ENCODE measurements at places on chromosomes 12 and 14.

DNA sequence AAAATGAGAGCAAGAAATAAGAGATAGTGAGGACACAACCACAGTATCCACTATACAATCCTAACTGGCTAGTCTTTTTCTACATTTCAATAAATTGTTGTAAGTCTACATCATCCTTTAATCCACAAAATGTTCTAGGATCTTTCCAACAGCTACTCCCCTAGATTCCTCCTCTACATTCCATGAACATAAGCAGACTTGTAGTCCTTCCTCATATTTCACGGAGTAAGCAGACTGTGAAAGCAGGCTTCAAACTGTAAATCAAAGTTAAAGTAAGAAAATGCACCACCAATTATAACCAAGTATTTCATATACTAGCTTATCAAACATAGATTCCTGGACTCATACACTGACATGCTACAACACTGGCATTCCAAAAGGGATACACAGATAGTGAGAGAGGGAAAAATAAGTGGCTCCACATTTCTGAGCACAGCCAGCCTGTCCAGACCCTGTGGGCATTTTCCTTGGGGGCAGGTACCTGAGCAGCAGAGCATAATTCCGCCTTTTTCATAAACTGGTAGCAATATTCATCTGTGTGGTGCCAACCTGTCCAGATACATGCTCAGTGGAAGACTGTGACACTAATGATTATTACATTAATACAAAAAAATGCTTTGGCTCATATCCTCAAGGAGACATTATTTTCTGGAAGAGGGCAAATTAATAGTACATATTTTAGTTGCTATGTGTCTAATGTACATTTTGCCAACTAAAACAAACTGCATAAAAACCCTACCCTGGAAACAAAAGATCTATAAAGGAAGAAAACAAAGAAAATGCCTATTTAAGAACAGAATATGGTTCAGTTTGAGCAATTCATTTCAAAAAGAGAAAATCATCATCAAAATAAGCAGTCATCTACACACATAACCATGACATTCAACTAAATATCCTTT is 113.3 kb upstream of the FSCB start:
- no peak for DNase-seq

DNA sequence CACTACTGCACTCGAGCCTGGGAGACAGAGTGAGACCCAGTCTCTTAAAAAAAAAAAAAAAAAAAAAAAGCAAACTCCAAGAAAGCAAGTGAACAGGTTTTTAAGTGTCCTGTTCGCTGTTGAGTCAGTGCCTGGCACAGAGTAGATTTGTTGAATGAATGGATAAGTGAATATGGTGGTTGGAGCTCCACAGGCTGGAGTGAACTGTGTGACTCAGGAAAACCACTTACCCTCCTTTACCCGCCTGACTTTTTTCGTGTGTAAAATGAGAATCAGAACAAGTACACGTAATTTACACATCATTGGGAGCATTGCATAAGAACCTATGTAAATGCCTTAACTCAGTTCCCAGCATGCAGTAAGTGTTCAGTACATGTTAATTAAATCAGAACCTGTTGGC is 24.0 kb upstream of the ESRRB start:
- no peak for DNase-seq

DNA sequence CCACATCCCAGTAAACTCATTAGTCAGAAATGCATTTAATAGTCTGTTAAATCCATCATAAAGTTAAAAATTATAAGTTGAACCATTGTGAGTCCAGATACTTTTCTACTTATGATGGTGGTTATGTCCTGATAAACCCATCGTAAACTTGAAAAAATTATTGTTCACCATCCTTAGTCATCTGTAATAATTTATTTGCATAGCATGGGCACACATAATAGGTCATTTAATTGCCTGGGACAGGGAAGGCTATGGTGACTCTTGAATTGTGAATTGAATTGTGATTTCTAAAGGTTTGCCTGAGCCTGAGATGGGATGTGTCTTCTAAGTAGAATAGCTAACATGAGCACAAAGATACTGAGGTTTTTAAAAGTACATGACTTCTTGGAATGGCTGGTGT is 21.5 kb downstream of the ZDHHC17 start:
- DNase-seq: no peak

- DNase-seq: peak; percentile 58
Measured at GRCh38 chr14:74618078-74618952, 6.3 kb upstream of the LTBP2 start.

GRCh38 chr14:31934767-31935266 is 142.3 kb upstream of the ARHGAP5 start:
- peak; percentile 62 for DNase-seq

DNA sequence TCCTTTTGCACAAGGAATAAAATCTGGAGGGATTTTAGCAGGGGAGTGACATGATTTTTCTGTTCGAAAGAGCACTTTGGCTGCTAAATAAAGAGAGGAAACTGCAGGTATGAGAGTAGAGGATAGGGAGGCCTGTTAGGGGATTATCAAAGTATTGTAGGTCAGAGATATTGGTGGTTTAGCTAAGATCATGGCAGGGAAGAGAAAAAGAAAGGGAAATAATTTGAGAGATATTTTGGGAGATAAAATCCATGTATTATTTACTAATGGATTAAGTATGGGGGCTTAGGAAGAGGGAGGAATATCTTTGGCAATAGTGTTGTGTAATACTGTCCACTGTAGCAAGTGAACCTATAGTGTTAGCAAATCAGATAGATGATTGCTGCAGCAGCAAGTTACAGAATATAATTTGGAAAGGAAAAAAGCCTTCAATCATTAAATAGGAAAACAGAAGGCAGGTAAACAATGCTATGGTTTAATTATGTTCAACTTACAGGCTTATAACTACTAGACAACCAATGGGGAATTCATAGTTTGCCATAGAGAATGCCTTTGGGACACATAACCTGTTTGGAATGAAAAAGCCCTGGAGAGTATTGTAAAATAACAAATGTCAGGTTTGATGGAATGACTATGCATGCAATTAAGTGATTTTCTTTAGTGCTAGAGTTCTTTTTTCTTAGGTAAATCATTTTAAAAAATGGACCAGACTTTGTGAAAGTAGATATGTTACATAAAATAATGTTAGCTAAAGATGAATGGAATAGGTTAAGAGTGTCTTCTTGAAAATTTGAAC is 50.5 kb downstream of the ADIPOR2 start:
- DNase-seq: no peak

- DNase-seq: no peak
Measured at GRCh38 chr12:105523164-105524057, 192.9 kb downstream of the C12orf75 start.

- no peak for DNase-seq
Measured at GRCh38 chr14:87497301-87497700, 495.7 kb downstream of the GALC start.

GRCh38 chr12:114726092-114726710 is 42.2 kb upstream of the TBX3 start:
- no peak for DNase-seq

GRCh38 chr14:49778421-49778820 is 10.5 kb downstream of the KLHDC2 start:
- no peak for DNase-seq

GRCh38 chr12:108361606-108362005 is 22.5 kb upstream of the CMKLR1 start:
- DNase-seq: no peak

GRCh38 chr12:105622846-105623736 is 292.6 kb downstream of the C12orf75 start:
- no peak for DNase-seq

GRCh38 chr12:29216266-29216665 is 67.2 kb downstream of the FAR2 start:
- peak; percentile 77 for DNase-seq

DNA sequence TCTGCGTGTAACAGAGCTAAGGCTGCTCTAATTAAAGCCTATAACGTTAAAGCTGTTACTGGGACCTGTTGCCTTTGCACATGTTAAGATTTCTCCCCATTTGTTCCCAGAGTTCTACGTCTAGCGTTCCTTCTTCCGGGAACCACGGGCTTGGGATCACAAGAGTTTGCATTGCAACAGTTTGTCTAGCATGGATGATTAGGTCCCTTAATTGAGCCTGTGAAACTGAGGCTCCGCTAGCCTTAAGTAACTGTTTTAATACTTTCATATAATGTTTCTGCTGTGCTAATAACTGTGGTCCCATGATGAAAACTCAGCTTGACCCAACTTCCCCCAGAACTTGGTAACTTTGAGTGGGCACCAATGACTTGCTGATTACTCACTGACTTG is 16.7 kb upstream of the LYZ start:
- no peak for DNase-seq

DNA sequence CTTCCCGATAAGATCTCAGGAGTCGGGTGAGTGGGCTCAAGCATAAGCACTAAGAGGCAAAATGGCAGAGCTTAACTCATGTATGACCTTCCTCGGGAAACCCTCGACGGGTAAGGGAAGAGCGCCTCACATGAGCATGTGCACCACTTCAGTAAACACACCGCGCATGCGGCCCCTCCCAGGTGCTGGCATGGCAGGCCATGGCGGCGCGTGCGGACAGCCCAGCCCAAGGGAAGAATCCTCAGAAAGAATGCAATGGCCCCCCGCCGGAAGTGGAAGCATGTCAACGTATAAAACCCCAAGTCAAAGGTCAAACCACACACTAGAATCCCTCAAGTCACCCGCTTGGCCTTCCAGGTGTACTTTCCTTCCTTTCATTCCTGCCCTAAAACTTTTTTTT is 6.6 kb upstream of the TNFAIP2 start:
- no peak for DNase-seq

GRCh38 chr12:6375269-6376078 is at the start of gene SCNN1A:
Gene SCNN1A, minus strand, starts transcription at chr12:6375563. Its CDS starts 780 bp downstream, at chr12:6374783.
- DNase-seq: no peak

- peak; percentile 22 for DNase-seq
Measured at GRCh38 chr12:46458500-46459102, 86.0 kb upstream of the SLC38A2 start.

- DNase-seq: no peak
Measured at GRCh38 chr14:35416108-35416750, 11.7 kb upstream of the NFKBIA start.

- no peak for DNase-seq
Measured at GRCh38 chr12:15897433-15897832, 13.7 kb upstream of the DERA start.

GRCh38 chr14:50978888-50979287 is 34.6 kb upstream of the PYGL start:
- no peak for DNase-seq

DNA sequence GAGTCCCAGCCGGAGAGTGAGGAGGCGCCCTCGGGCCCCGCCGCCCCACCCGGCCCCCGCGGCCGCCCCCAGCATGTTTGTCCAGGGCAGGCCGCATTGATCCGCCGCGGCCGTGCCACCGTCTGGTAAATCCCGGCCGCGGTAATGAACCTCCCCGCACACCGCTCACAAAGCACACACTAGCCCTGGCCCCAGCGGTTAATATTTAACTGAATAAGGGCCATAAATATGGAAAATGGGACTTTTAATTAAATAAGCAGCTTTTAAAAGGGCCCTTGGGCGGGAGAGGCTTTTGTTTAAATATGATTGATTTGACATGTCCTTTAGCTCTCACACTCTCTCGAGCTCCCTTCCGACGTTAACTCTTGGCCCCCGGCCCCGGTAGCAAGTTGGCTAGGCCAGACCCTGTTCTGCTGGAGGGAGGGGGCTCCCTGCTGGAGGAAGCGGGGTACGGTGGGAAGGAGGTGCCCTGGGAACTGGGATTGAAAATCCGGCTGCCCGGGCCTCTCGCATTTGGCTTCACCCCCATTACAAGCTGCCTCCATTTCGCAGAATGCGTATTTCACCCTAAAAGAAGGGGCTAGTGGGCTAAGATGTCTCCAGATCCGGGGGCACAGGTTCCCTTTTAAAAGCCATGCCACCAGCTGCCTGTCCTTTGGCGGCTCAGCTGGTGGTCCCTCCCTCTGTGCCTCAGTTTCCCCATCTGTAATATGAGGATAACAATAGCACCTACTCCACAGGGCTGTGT is 199.8 kb downstream of the RBM19 start:
- DNase-seq: no peak

GRCh38 chr14:93304771-93305170 is 28.1 kb downstream of the BTBD7 start:
- DNase-seq: no peak

- DNase-seq: no peak
Measured at GRCh38 chr14:103734081-103734888, 18.7 kb downstream of the ZFYVE21 start.

GRCh38 chr12:124454735-124455134 is 112.7 kb downstream of the NCOR2 start:
- DNase-seq: no peak

GRCh38 chr12:26374934-26375680 is 179.7 kb downstream of the SSPN start:
- no peak for DNase-seq

- no peak for DNase-seq
Measured at GRCh38 chr12:106584104-106585064, 1.6 kb downstream of the RFX4 start.

GRCh38 chr12:40216516-40217288 is 8.1 kb upstream of the LRRK2 start:
- no peak for DNase-seq

- DNase-seq: no peak
Measured at GRCh38 chr12:30045171-30045570, 261.4 kb upstream of the TMTC1 start.

DNA sequence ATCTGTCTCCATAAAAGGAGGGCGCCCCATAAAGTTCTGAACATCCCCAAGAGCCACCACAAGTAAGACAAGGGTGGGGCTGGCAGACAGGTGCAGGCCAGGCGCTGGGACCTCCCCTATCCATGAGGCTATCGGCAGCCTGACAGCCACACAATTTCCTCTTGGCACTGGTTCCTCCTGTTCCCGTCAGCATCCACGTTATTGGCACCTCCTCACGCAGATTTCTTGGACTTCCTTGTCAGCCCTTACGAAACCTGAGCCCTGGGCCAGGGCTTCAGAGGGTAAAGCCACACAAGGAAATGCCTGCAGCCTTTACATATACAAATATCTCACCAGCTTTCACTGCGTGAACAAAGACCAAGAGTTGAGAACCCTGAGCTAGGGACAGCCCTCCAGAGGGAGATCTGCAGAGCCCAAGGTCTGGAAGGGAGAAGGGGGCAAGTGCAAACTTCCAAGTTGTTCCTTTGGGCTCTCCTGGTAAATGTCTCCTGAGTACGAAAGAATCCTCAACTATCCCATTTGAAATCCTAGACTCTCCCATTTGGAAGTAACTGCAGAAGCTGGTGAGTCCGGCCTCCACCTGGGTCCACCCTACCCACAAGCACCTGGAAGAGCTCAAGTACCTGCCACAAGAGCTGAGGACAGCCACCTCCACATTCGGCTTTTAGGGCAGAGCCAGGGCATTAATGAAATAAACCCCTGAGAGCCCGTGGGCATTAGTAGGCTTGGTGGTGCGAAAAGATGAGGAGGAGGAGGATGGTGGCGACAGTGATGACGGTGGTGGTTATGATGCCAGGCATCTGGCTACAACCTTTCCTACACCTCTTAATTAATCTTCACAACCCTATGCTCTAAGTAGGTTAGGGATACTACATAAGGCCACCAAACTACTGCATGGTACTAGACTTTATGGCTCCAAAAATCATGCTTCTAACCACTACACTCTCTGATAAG is 5.5 kb upstream of the TC2N start:
- DNase-seq: peak; percentile 50

DNA sequence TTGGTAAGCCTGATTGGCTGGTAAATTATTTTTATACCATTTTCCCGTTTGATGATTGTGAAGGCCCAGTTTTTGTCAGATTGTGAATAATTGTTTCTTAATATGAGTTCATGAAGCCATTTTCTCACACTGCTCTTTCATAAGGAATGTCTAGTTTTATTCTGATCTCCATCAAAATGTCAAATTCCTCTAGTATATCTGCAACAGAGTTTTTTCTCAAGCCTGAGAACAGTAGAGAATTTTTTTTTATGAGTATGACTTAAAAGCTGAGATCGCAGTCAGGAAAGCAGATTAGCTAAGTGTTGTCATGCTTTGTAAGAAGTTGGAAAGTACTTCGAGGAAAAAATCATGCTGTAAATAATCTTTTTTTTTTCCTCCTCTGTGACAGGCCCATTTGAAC is 484.9 kb upstream of the ATP2B1 start:
- DNase-seq: no peak

Data from KBM-7 (cell line).